Fibroblast of gingiva (primary cell): ENCODE measurements at places on chromosomes 3 and 15.
A peak's percentile ranks its signal among the peaks of the same experiment; 100 is the strongest.

- no peak for DNase-seq
Observed at GRCh38 chr3:106629215-106629832, 747.9 kb upstream of the CCDC54 start.

- DNase-seq = no peak
Observed at GRCh38 chr15:77844798-77845446, 212.2 kb upstream of the LINGO1 start.

DNA sequence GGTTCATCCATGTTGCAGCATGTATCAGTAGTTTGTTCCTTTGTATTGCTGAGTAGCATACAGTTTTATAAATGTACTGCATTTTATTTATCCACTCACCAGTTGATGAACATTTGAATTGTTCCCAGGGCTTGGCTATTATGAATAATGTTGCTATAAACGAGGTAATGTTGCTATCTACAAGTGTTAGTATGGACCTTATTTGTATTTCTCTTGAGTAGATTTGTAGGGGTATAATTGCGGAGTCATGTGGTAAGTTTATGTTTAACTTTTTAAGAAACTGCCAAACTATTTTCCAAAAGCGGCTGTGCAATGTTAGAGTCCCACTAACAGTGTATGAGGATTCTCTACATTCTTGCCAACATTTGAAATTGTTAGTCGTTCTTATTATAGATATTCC, 13.0 kb downstream of the GPR160 start:
- no peak for DNase-seq

DNA sequence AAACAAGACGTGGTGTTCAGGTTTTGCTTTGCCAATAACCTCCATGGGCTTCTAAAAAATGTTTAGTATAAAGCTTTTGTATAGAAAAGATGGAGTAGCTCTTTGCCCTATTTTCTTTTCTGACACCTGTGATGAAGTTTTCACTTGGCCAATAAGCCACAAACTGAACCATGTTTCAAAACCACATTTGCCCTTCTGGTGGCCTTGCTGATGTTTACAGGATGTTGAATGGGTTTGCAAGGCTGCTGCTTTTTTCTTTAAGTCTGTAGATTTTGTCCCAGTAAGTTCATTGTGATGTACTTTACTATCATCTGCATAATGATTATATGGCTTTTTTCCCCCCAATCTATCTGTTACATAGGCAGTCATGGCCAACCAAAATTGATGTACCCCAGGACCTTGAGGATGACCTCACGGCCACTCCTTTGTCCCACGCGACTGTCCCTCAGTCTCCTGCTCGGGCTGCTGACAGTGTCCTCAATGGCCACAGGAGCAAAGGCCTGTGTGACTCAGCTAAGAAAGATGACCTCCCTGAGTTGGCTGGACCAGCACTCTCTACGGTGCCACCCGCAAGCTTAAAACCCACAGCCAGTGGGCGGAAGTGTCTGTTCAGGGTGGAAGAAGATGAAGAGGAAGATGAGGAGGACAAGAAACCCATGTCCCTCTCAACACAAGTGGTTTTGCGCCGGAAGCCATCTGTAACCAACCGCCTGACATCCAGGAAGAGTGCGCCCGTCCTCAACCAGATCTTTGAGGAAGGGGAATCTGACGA, 60.8 kb downstream of the SNRK start:
- DNase-seq = no peak

DNA sequence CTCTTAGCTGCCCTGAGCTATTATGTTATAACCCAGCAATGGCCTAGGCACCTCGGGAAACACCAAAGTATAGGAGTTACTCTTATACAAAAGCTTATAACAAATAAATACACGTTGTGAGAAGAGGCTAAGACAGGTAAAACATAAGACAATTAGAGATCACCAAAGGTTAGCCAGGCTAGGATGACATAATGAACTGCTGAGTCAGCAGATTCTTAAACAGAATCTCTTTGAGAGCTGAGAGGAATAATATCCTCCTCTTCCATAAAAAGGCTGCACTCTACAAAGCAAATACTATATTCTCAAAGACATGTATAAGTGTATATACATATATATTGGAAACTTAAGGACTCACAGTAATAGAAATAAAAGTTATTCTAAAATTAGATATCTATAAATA, 37.2 kb downstream of the GOLIM4 start:
- DNase-seq = no peak

DNA sequence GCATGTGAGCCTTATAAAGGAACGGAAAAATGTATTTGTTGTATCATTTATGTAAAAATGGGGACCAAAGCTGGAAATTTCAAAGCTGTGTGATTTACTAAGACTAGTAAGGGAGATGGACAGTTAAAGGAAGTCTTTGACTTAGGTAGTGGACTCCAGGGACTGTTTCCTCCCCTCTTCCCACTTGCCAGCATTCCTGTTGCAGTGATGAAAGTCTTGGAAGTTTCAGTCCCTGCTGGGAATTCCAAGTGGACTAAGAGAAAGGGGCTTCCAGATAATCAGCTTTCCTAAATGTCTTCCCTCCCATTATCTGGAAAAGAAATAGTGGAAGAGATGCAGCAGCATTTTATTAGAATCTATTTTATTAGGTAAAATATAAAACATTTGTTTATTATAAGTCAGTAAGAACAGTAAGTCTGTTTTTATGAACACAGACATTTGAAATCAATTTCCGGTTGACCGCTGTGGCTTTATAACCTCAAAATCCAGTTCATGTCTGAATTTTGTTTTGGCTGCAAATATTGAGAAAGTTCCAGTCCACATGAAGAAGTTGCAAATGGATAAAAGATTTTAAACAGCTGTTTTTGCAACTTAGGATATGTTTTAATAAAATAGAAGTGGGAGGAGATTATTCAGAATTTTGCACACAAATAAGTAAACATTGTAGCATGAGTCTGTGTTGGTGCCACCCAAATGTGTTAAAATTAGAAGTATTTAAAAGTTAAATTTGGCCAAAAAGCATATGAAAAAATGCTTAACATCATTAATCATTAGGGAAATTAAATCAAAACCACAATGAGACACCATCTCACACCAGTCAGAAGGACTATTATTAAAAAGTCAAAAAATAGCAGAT, 141.8 kb downstream of the IL20RB start:
- DNase-seq = no peak

DNA sequence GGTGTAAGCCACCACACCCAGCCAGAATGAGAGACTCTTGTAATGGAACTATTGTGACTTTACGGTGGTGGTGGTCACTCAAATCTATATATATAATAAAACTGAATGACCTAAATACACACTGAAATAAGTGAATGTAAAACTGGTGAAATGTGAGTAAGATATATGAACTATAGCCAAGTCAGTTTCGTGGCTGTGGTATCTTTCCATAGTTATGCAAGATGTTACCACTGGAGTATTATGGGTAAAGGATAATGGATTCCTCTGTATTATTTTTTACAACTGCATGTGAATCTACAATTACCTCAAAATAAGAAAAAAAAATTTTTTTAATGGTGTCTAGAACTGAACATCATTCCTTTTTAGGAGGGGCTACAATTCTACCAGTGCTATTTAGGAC, 21.9 kb downstream of the PIK3CB start:
- DNase-seq = peak; percentile 30

- no peak for DNase-seq
Observed at GRCh38 chr3:124126436-124127023, 134.6 kb upstream of the ROPN1 start.

GRCh38 chr3:128143496-128143895, 9.8 kb upstream of the EEFSEC start:
- no peak for DNase-seq

DNA sequence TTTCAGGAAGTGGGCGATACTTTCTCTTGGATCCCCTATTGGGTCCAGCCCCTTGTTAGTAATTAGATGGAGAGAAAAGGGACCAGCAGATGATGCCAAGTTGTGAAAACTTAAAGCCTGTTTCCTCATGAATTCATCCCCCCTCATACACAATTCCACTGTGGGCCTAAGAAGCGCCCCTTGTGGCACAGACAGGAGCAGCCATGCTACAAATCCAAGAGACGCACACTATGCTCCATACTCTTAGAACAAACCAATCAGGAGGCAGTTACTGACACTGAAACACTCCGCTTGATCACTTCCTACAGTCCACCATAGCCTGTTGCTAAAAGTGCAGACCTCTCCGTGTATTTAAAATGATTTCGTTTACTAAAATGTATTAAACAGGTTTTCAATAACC, 111.3 kb upstream of the ARRDC4 start:
- no peak for DNase-seq

DNA sequence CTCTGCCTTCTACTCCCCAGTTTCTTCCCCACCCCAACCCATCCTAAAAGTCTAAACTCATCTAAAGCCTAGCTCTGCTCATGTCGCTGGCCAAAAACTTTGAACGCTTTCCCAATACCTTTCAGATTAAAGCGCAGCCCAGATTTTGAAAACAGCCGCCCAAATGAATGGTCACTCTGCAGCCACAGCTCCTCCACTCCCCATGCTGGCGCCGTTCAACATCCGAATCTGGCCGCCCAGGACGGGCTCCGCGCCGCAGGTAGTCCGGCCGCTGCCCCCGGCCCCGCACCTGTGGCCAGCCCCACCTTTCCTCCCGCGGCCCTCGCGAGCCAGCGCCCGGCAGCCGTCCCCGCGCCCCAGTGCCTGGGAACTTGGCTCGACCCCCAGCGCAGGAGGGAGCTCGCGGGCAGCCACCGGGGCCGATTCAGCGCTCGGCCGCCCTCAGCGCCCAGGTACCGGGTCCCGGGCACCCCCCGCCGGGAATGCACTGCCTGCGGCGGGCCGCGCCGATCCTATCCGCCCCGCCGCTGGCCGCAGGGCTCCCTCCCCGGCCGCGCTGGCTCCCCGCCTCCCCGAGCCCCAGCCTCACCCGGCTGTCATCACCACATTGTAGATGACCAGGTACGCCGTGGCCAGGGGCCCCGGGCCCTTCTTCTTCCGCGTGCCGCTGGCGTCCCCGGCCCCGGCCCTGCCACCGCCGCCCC, 417 bp downstream of the HACD2 start:
- no peak for DNase-seq

- no peak for DNase-seq
Observed at GRCh38 chr15:57231559-57231958, 144.7 kb upstream of the CGNL1 start.

GRCh38 chr3:8665407-8665896, 20.9 kb upstream of the SSUH2 start:
- no peak for DNase-seq

DNA sequence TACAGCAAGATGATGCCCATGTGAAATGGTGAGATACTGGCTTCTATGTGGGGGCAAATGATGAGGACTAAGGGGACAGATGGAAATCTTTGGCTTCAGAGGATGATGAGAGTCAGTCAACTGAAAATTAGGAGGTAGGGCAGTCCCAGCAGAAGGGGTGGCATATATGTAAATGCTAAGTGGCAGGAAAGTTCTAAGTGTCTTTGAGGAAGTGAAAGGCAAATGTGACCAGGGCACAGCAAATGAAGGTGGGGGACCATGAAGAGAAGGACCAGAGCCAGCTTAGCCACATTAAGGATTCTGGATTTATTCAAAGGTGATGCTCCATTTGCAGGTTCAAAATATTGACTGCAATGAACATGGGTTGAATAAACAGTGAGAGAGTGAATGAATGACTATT, 29.2 kb upstream of the LIMD1 start:
- no peak for DNase-seq

DNA sequence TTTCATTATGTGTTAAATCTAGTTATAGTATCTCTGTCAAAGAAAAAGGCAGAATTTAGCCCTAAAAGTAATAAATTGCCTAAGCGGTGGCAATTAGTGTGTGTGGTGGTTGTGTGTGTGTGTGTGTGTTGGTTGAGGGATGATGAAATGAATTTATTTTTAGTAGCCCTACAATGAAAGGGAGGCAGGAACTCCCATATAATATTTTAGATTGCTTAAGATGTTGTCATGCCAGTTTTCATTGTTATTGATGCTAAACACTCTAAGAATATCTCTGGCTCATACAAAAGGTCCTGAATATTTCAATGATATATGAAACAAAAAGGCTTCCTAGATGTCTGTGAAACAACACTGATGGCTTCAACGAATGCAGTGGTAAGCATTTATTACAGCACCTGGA, 140.6 kb upstream of the TBC1D5 start:
- peak; percentile 6 for DNase-seq

DNA sequence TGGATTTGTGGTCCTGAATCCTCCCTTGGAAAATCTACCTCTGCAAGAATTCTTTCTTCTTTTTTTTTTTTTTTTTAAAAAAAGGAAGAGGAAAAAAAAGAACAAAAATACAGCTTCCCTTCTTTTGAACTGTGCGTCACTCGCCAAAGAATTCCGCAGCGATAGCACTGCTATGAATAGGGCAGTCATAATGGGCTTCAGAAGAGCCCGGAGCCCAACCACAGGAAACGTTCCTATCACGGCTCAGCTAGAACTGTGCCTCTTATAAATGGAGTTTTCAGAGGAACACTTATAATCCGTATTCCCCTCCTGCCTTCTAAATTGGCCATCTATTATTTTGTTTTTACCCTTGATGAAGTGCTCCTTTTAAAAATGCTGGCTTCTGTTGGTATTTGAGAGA, 227.7 kb downstream of the ADAMTS17 start:
- no peak for DNase-seq

GRCh38 chr3:99542767-99543518, 95.5 kb upstream of the COL8A1 start:
- DNase-seq = no peak

DNA sequence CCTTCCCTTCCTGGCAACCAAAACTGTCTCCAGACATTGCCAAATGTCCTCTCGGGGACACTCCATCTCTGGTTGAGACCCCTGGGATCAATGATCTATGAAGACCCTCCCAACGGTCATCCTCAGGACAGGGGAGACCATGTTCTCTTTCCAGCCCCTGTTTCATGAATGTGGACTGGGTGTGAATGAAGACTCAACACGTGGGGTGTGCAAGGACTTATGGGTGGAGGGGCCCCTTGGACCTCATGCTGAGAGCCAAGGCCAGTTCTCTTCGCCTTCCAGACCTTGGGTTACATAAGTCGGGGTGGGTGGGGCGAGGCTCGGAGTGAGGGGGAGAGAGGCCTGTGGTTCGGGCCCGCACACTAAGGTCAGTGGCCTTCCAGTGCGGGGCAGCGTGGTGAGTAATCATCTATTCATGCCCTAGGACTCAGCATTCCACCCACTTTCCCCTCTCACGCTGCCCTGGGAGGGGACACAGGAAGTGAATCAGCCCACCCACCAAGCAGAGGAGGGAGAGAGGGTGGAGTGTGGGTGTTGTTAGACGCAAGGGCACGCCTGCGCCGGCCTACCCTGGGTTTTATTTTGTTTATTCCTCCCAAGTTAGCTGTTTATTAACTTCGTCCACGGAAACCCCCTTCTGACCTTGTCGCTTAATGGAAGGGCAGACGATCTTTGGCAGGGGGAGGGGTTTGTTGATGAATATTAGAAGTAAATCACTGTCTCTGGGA, 6.7 kb downstream of the PAQR5 start:
- peak; percentile 77 for DNase-seq

DNA sequence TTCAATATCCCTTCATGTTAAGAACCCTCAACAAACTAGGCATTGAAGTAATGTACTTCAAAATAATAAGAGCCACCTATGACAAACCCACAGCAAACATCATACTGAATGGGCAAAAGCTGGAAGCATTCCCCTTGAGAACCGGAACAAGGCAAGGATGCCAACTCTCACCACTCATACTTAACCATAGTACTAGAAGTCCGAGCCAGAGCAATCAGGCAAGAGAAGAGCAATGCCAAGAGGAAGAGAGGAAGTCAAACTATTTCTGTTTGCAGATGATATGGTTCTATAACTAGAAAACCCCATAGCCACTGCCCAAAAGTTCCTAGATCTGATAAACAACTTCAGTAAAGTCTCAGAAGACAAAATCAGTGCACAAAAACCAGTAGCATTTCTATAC, 161.9 kb downstream of the UBE2E2 start:
- no peak for DNase-seq
